Stimulated activated CD8-positive, alpha-beta memory T cell treated with anti-CD3 and anti-CD28 coated beads, Interleukin-15, amount 100 ng/mL, for 1 hour (primary cell): ENCODE measurements at places on chromosomes 6 and 20.

DNA sequence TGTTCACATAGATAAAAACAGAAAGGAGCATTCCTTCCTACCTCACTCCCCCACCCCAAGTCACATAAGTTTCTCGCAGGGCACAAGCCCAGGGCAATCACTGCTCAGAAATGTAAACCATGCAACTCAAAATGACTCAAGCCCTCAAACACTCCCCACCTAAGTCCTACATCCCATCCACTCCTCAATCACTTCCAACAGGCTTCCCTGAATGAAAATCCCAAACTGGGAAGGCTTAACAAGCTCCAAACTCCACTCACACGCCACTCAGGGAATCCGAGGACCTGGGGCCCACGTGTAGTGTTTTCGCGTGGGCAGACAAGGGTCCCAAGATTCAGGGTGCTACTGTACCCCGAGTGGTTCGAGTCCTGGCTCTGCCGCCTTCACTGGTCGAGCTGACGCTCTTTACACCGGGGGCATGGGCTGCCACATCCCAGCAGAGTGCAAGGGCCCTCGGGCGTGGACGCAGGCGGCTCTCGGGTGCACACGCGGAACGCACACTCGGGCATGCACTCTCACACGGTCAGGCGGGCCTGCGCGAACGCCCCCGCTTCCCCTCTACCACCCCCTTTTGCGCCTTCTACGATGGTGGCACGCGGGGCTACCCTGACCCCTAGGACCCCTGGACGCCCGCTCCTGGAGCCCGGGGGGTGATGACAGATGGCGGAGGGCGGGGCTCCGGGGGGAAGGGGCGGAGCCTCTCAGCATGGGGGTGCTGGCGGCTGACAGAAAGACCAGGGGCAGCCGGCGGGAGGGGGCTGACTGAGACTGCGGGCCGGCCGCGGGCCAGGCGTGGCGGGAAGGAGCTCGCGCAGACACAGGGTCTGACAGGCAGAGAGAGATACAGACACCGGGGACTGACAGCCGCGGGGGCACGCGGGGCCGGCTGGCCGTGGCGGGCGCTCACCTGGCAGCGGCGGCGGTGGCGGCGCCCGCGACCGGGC, 657 bp downstream of the ZHX3 start:
- peak; percentile 63 for DNase-seq

- DNase-seq = no peak
Observed at GRCh38 chr6:129032602-129033001, 149.7 kb downstream of the LAMA2 start.

GRCh38 chr6:143528164-143528811, 16.8 kb upstream of the FUCA2 start:
- no peak for DNase-seq

DNA sequence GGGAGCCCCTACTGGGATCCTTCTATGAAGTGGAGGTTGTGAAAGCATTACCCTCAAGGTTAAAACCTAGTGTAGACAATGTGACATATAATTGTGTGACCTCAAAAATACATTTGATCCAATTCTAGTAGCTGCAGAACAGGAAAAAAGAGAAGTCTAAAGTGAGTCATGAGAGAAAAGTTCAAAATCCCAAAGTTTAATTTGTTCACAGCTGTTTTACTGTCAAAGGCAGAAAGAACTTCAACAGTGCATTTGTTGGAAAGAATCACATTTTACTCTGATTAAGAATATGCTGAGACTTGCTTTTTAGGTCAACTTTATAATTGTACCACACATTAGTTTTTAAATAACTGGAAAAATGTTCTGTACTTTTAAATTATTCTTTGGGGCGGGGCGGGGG, 1027.4 kb upstream of the FLRT3 start:
- no peak for DNase-seq
